Gastroesophageal sphincter (tissue), 4 donors: ENCODE measurements at places on chromosomes 2 and 18. TPM values are rescaled to one million over a fixed set of nuclear protein-coding genes. Genes with fewer than 3 reads are reported as not detected.

- no peak for ATAC-seq
Measured at GRCh38 chr18:48949050-48949605, 1.6 kb downstream of the SMAD7 start.

- ATAC-seq: no peak
Measured at GRCh38 chr2:21228041-21228895, 104.5 kb downstream of the TDRD15 start.

DNA sequence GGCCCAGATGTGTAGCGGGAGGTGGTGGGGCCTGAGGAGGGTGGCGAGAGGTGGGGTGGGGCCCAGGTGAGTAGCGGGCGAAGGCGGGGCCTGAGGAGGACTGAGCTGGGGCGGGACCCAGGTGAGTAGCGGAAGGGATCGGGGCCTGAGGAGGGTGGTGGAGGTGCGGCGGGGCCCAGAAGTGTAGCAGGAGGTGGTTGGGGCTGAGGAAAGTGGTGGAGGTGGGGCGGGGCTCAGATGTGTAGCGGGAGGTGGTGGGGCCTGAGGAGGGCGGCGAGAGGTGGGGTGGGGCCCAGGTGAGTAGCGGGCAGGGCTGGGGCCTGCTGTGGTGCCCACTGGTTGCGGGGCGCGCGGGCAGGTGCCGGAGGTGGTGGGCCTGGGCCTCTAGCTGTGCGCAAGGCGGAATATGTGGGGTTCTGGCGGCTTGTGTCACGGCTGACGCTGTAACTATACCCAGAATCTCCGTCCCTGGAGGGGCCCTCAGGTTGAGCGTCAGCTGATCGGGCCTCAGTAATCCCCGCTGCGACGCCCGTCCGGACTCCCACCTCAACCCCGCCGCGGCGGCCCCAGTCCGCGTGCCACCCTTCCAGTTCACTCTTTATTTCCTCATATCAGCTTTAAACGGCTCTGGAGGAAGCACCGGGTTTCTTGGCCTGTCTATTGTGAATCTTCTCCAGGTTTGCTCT is 866 bp upstream of the SF3B6 start:
- peak; percentile 0 for ATAC-seq

Gene REG3A
- not detected for total RNA-seq

- ATAC-seq: no peak
Measured at GRCh38 chr18:79531926-79532312, 136.2 kb downstream of the NFATC1 start.
